ENCODE measurements at places on chromosomes 3 and 15.

GRCh38 chr3:2838546-2839157, 271.5 kb downstream of the IL5RA start:
- DNase-seq: no peak

DNA sequence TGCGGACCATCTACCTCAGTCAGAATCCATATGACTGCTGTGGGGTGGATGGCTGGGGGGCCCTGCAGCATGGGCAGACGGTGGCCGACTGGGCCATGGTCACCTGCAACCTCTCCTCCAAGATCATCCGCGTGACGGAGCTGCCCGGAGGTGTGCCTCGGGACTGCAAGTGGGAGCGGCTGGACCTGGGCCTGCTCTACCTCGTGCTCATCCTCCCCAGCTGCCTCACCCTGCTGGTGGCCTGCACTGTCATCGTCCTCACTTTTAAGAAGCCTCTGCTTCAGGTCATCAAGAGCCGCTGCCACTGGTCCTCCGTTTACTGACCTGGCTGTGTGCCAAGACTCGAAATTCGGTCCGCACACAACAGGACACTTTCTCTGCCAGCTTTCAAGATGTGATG, 21.9 kb downstream of the NRROS start:
- no peak for DNase-seq

GRCh38 chr15:101566748-101567488, 77.4 kb upstream of the PCSK6 start:
- DNase-seq: no peak

DNA sequence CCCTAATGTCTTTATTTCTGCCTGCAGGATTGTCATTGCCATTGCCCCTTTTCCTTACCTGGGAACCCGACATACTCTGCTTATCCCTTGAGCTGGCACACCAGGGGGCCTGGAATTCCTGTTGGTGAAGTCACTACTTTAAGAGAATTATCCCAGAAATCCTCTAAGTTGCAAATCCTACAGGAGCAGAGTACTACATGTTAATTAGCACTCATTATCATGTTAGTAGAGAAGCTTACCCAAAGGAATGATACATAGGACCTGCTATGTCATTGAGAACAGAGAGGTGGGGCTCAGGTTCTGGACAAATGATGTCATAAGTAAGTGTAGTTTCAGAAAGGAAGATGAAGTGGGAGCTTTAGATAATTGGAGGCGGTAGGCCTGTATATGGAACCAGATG, 27.4 kb downstream of the SCG5 start:
- DNase-seq: no peak

DNA sequence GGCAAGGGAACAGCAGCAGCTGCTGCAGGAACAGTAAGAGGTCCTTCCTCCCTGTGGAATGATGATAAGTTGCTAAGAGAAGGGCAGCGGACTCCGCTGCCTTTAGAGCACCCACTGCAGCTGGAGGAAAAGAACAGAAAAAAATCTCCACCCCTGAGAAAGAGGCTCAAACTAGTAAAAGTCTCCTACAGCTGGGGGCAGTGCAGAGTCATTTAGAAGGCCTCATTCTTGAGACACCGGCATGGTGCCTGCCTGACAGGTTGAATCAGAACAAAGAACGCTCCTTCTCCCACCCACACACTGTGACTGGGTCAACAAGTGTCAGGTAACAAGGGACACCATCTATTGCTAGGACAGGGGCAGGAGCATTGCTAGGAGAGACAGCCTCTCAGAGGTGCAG, 188.4 kb downstream of the ABHD5 start:
- DNase-seq: no peak

GRCh38 chr15:67311731-67312130, 57.1 kb downstream of the IQCH start:
- no peak for DNase-seq

DNA sequence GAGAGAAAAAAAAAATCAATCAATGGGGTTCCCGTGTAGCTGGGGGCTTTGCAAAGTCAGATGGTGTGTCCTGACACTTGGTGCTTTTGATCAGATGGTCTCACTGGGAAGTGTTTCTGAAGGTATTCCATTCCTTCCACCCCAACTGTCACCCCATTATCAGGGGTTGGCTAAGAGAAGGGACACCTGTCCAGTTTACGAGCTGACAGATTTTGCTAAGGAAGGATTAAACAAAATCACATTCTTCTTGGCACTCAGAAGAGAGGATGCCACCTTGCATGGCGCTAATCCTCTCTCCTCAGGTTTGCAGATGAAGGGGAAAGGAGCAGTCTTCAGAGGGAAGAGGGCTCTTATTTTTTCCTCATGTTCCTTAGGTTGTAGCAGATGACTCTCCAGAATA, 103.7 kb upstream of the ETV5 start:
- DNase-seq: no peak

- DNase-seq: no peak
These were observed 55.5 kb upstream of the ZBED2 start for GRCh38 chr3:111650378-111651275.

- DNase-seq: no peak
These were observed 217.1 kb upstream of the KCNMB2 start for GRCh38 chr3:178318941-178319816.

DNA sequence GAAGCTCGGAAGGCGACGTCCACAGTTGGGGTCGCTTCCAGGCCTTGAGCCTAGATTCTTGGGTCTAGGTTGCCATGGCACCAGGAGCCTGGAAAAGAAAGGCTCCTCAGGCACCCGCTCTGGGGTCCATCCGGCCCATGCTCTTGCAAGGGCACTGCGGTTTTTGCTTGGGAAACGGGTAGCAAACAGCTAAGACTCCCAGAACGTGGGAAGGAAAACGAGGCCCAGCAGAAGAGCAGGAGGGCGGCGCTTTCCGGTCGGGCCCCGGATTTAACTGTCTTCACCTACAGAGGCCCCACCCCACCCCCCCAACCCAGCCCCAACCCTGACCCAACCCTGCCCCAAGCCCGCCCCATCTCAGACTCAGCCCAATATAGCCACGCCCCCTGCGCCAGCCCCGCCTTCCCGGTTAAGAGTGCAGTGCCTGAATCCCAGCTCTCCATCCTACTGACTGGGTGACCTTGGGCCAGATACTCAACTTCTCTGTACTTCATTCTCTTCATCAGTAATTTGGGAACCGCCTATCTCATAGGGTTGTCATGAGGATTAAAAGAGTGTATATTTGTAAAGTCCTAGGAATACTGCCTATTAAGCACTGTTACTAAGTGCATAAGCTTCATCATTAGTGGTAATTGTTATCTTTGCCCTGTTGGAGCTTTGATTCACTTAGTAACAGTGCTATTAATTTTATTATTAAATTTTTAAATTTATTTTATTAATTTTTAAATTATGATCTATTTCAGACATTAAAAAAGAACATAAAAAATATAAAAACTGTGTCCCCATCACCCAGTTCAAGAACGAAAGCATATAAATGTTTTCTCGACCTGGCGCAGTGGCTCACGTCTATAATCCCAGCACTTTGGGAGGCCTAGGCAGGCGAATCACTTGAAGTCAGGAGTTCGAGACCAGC, 28.4 kb upstream of the SMAD6 start:
- DNase-seq: no peak

DNA sequence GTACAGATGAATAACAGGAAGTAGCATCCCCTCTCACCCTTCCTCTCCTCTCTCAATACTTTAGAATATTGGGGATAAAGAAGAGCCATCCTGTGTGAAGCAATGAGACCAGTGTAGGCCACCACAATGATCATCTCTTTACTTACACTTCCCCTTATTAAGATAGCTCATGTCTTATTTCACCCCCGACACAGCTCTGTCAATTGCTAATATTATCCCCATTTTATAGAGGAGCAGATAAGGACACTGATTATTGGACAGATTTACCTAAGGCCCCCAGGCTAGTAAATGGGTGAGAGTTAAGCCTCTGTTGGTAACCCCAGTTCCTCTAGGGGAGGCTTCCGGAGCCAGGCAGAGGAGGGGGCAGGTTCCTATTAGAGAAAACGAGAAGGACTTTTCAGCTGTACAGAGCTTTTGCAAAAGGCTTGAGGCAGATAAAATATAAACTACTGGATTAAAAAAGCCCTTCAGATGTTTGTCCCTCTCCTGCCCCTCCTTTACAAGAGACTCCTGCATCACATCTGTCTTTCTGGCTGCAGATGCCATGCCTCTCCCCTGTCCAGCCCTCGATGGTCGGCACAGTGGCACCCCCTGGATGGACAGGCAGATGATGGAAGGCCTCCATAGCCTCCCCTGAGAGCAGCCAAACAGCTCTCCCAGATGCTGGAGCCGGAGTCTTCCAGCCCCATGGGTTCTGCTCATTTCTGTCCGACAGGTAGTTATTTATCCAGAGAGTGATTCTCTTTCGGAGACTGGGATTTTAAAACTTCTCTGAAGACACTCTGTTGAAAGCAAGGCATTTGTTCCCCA, 49.4 kb upstream of the LCTL start:
- peak; percentile 34 for DNase-seq

All from bone marrow (tissue), 2 donors.